ENCODE measurements at places on chromosomes 16 and 17.

- no peak for DNase-seq
Observed at GRCh38 chr16:24075302-24075701, 180.8 kb upstream of the CACNG3 start.

GRCh38 chr17:44222112-44222869 is 2.8 kb upstream of the UBTF start:
- no peak for DNase-seq

DNA sequence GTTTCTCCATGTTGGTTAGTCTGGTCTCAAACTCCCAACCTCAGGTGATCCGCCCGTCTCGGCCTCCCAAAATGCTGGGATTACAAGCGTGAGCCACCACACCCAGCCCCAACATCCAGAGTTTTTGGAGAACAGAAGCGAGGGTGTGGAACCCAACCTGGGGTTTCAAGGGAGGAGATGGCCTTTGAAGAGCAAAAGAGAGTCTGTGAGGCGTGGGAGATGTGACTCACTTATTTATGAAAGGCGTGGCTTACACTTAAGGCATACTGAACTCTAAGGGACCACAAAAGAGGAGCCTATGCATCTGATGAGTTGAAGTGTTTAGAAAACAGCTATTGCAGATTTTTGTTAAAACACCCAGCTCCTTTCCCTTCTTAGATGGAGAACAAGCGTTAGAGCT is 18.9 kb downstream of the ARSG start:
- DNase-seq: peak; percentile 37

DNA sequence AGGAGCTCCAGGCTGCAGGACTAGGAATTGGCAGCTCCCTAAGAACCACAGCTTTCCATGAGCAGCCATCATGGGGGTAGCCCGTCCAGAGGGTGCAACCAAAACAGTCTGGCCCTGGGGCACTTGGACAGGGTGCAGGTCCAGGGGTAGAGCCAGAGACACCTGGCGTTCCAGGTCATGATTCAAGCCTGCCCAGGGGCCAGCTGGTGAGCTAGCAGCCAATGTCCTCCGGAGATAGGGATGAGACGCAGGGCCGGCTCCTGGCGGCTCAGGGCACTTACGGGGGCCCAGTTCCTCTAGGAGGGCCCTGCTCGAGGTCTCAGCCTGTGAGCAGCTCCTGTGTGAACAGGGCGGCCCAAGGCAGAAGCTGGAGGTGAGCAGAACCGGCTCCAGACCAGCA is 22.1 kb downstream of the PIEZO1 start:
- DNase-seq: no peak

DNA sequence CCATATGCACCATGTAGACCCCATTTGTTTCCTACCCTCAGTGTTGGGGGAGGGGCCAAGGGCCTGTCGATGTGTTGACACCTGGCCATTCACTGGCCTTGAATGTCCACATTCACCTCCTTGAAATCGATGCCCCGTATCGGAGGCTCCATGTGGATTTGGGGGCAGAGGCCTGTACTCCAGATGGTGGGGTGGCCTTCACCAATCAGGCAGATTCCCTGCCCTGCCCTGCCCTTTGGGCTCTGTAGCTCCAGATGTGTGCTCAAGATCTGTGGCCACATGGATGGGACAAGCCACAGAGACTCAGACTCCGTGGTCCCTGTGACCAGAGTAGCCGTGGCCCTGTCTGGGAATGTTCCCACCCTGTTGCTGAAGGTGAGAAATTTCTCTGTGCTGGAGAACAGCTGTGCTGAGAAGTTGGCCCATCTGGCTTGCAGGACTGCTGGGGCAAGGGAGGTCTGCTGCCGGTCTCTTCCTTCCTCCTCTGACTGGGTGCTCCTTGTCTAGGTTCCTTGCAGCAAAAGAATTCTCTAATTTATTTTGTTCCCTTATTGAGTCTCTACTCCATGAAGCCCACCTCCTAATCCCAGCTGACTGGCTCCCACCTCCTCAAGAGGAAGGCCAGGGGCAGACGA is 221.3 kb downstream of the SEC14L1 start:
- no peak for DNase-seq

DNA sequence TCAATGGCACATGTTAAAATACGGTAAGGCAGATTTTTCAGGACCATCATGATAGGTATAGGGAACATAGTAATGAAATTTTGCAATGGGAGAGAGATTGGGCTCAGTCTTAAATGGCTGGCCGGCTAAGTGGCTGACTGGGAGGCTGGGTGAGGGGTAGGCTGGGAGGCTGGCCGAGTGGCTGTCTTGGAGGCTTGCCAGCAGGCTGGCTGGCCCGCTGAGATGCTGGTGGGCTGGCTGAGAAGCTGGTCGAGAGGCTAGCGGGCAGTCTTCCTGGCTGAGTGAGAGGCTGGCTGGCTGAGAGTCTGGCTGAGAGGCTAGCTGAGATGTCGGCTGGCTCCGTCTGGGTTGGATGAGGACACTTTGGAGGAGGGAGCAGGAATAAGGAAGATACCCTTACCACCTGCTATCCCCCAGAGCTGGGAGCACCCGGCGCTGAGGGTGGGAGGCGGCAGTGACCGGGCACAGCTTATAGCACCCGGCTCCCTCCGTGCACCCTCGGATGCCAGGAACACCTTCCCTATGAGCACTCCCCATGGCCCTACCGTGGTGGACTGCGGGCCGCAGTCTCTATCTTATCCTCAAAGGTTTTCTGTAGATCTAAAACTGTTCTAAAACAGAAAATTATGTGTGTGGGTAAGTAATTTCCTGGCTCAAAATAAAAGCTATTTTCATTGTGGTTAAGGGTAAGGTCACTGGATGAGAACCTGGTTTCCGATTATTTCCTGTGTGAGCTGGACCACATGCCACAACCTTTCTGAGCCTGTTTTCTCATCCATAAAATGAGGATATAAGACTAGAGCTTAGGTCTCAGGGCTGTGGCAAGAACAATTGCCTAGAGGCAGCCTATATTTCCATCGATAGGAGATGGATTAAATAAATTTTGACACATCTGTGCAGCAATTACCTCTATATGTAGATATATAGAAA is 34.5 kb upstream of the TMC5 start:
- no peak for DNase-seq

- no peak for DNase-seq
Observed at GRCh38 chr17:57276621-57277020, 20.3 kb downstream of the MSI2 start.

- no peak for DNase-seq
Observed at GRCh38 chr17:56350592-56350991, 197.3 kb downstream of the ANKFN1 start.

DNA sequence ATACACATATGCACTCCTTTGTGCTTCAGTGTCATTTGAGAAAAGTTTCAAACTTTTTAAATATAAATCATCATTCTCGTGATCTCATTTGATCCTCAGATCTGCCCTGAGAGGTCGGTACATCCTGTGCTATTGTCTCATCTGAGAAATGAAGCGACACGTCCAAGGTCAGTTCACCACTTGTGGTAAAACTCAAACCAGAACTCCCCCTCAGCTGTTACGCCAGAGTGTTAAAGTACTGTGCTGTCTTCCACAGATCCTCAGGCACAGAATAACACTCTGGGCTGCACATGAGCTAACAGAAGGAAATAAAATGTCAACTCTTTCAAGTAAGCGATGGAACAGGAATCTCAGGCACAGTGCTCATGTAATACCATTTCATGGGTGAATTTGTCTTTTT is 31.4 kb downstream of the ANKFN1 start:
- DNase-seq: no peak

- no peak for DNase-seq
Observed at GRCh38 chr17:17345686-17346427, 42.7 kb downstream of the NT5M start.

- DNase-seq: no peak
Observed at GRCh38 chr17:34619687-34620217, 40.4 kb downstream of the TMEM132E start.

DNA sequence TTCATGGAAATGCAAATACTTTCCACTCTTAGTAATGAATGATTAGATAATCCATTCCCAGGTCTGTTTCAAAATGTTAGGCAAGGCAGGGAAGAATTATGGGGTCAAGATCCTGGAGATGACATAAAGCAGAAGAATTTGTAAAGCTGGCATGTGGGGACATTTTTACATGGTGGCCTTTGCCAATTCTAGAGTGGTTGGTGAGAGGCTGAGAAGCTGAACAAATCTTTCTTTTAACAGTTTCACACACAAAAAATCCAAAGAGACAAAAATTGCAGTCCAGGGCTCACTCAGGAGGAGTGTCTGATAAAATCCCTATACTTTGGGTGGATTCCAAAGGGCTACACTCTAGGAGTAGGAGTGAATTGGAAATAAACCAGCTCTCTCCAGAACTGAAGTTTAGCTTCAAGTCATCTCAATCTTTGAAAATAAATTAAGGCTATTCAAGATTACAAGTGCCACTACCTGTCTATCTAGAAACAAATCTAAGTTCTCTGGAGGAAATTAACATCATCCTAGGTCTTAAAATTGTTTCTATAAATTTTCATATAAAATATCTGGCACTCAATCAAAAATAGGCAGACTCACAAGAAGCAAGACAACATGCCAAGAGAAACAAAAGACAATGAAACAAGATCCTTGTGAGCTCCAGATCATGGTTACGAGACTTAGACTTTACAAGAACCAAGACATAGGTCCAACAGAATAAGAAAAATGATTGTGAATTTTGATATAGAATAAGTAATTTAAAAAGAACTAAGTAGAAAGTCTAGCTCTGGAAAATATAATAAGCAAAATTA is 113.0 kb upstream of the AXIN2 start:
- no peak for DNase-seq

- DNase-seq: no peak
Observed at GRCh38 chr17:80034791-80035686, 633 bp downstream of the TBC1D16 start.

DNA sequence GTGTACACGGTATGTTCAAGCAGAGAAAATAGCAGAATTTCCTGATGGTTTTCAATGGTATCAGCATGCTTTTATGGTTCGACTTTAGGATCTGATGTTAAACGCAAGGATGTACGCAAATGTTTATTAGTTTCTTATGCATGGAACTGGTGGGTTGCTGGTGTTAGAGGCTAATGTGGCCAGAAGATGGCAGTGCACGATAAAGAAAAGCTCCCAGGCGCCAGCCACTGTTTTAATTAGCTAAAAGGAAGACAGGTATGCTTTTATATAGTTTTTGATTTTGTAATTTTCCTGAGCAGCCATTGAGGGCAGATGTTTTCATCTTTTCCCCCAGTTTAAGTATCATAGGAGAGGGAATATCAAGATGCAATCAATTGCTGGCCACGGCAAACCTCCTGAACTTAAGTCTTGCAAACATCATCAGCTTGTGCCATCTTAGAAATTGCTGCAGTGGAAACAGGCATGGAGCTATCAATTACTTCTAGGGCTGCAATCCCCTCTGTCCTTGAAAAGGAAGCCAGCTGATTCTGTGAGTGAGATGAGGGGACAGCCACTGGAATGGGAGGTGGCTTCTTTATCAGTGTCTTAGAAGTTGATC is 648.5 kb upstream of the RBFOX1 start:
- no peak for DNase-seq

GRCh38 chr16:16861546-16861945 is 482.6 kb downstream of the NPIPA7 start:
- peak; percentile 27 for DNase-seq

DNA sequence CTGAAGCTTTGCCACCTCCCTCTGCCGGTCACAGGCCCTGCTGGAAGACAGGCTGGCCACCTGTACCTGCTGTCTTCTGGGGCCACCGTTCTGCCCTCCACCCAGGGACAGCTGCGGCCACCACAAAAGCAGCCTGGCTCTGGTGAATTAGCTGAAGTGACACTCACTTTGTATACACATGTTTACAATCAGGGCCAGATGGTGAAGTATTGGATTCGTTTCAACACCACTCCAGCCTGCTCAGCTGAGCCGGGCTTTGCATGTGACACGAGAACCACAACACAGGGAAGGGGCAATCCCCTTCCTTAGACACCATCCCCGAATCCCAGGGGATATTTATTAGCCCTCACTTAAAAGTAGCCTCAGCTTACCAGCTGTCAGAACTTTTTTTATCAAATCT is 191.5 kb upstream of the RPL38 start:
- DNase-seq: no peak

- peak; percentile 61 for DNase-seq
Observed at GRCh38 chr17:16353317-16354174, at the start of gene CENPV. Gene CENPV, minus strand, starts transcription at chr17:16353469. Its CDS starts 33 bp downstream, at chr17:16353436.

DNA sequence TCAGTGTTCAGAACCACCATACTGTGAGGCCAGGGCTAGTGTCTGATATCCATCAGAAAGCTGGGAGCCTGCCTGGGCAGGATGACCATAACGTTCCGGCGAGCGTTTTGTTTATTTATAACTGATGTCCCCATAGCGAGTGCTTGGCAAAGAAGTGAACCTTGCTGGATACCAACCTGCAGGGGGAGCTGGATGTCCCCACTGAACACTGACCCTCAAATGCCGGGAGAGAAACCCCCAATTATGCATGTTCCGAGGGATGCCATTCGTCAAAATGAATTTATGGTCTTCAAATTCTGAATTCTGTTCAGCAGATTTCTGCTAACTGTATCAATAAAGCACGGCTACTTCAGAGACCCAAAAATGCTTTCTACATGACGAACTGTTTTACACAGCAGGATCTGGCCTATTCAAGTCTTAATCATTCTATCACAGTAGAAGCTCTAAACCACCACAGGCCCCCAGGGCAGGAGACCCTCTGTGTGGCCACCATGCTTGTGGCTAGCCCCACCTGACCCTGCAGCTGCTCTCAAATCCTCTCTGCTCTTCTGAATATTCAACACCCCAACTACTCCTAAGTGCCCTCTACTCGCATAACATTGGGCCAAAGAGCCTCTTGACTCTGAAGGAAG is 15.2 kb downstream of the MED24 start:
- no peak for DNase-seq

- no peak for DNase-seq
Observed at GRCh38 chr17:17455173-17455572, 21.6 kb upstream of the MED9 start.

- DNase-seq: no peak
Observed at GRCh38 chr17:66135896-66136295, 56.0 kb downstream of the CEP112 start.

- DNase-seq: no peak
Observed at GRCh38 chr17:75950855-75951554, 10.2 kb upstream of the FBF1 start.

DNA sequence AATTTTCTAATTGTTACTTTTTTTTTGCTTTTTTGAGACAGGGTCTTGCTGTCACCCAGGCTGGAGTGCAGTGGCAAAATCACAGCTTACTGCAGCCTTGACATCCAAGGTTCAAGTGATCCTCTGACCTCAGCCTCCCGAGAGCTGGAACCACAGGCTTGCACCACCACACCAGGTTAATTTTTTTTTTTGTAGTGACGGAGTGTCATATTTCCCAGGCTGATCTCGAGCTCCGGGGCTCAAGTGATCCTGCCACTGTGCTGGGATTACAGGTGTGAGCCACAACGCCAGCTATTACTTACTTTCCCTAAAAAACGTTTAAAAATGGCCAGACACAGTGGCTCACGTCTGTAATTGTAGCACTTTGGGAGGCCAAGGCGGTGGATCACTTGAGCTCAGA is 6.6 kb downstream of the NPLOC4 start:
- no peak for DNase-seq

All from stimulated activated CD4-positive, alpha-beta T cell treated with anti-CD3 and anti-CD28 coated beads, TNF-alpha, amount 100 ng/mL, for 24 hours (primary cell).